ENCODE measurements at places on chromosomes 3 and 15.

- DNase-seq = no peak
- H3K27me3 ChIP-seq = no peaks in the 10 kb centered on the region
- H3K27ac ChIP-seq = peak overlapping the region; percentile 35
- H3K36me3 ChIP-seq = no peaks in the 10 kb centered on the region
These were observed 20.3 kb upstream of the NRROS start for GRCh38 chr3:196619223-196619622.

DNA sequence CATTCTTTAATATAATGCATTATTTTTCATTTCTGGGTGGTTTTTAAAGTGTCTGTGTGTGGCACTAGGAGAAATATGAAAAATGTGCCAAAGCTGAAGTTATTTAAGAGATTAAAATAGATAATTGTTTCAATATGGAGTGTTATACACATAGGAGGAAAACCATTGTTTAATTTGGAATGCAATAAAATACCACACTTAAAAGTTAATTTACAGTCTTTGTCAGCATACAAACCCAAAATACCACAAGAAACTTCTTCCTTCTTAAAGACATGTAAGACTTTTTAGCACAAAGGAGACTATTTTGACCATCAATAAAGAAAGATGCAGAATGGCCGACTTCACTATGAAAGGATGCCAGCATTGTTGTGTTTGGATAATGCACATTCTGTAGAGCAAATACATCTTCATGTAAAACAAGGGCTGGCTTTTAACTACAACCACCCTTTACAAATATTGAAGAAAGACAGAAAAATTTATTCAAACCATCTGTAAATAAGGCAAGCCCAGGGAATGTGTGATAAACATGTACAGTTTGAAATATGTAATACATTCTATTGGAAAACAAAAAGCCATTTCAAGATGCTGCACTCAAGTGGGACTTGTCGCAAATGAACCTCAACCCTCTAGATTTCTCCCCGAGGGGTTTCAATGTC is 1146.6 kb downstream of the ROBO1 start:
- H3K4me3 ChIP-seq = no peak overlapping the region
- no peaks in the 10 kb centered on the region for H3K4me1 ChIP-seq
- no peaks in the 10 kb centered on the region for H3K36me3 ChIP-seq
- DNase-seq = no peak
- H3K27ac ChIP-seq = no peak overlapping the region

- peaks cover 17% of the 10 kb centered on the region for H3K4me1 ChIP-seq
- peak overlapping the region; percentile 39 for H3K4me3 ChIP-seq
- no peak for DNase-seq
- no peak overlapping the region for H3K27ac ChIP-seq
- H3K36me3 ChIP-seq = no peaks in the 10 kb centered on the region
These were observed 4.6 kb upstream of the PRKCD start for GRCh38 chr3:53156368-53156834.

DNA sequence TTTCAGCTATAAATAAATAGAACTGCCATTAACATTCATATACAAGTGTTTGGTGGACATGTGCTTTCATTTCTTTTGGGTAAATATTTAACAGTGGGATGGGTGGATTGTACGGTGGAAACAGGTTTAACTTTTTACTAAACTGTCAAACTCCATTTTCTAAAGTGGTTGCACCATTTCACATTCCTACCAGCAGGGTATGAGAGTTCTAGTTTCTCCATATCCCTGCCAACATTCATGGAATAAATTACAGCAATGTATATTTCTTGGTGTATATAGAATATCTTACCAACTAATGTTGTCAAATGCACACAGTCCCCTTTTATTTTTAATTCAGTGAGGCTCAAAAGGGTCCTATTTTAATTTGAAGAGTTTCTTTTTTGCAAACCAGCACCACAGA is 71.3 kb upstream of the CTXND1 start:
- DNase-seq = no peak
- H3K4me3 ChIP-seq = no peak overlapping the region
- peaks cover 11% of the 10 kb centered on the region for H3K27me3 ChIP-seq
- no peaks in the 10 kb centered on the region for H3K4me1 ChIP-seq

GRCh38 chr15:91866971-91867372 is 13.5 kb downstream of the SLCO3A1 start:
- no peak overlapping the region for H3K27ac ChIP-seq
- no peak overlapping the region for H3K4me3 ChIP-seq
- no peaks in the 10 kb centered on the region for H3K36me3 ChIP-seq
- DNase-seq = no peak
- H3K4me1 ChIP-seq = no peaks in the 10 kb centered on the region

- no peak overlapping the region for H3K4me3 ChIP-seq
- H3K4me1 ChIP-seq = no peaks in the 10 kb centered on the region
- no peaks in the 10 kb centered on the region for H3K36me3 ChIP-seq
- no peaks in the 10 kb centered on the region for H3K27me3 ChIP-seq
- DNase-seq = no peak
- no peak overlapping the region for H3K27ac ChIP-seq
These were observed 269.0 kb downstream of the GOLGA6L6 start for GRCh38 chr15:20272422-20273184.

- no peak overlapping the region for H3K27ac ChIP-seq
- peaks cover 2% of the 10 kb centered on the region for H3K36me3 ChIP-seq
- H3K4me1 ChIP-seq = peaks cover 3% of the 10 kb centered on the region
- no peak for DNase-seq
These were observed 304.0 kb downstream of the TIGIT start for GRCh38 chr3:114597871-114598270.

GRCh38 chr3:134146666-134147065 is 104.0 kb downstream of the RYK start:
- H3K36me3 ChIP-seq = peaks cover 6% of the 10 kb centered on the region
- no peak overlapping the region for H3K27ac ChIP-seq
- H3K27me3 ChIP-seq = no peaks in the 10 kb centered on the region
- H3K4me1 ChIP-seq = peaks cover 14% of the 10 kb centered on the region
- H3K4me3 ChIP-seq = no peak overlapping the region

DNA sequence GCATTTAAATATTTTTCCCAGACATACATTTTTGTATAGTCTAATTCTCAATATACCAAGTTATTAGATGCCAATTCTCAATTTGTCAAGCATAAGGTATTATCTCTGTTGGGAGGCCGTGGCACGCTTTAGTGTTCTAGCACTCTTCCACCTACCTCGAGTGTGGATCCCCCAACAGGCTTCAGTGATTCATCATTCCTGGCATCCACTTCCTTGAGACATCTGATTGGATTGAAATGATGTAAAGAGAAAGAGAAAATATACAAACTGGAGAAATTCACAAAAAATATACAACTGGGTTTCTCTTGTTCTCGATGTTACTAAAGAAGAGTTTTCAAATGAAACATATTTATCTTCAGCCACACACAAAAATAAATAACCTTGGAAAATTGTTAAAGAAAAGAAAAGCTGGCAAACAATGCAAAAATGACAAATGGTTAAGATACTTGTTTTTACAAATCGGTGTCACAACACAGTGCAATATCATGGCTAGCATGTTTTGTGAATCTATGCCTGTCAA is 218.0 kb upstream of the CDIN1 start:
- no peak overlapping the region for H3K27ac ChIP-seq
- DNase-seq = no peak
- no peaks in the 10 kb centered on the region for H3K27me3 ChIP-seq

DNA sequence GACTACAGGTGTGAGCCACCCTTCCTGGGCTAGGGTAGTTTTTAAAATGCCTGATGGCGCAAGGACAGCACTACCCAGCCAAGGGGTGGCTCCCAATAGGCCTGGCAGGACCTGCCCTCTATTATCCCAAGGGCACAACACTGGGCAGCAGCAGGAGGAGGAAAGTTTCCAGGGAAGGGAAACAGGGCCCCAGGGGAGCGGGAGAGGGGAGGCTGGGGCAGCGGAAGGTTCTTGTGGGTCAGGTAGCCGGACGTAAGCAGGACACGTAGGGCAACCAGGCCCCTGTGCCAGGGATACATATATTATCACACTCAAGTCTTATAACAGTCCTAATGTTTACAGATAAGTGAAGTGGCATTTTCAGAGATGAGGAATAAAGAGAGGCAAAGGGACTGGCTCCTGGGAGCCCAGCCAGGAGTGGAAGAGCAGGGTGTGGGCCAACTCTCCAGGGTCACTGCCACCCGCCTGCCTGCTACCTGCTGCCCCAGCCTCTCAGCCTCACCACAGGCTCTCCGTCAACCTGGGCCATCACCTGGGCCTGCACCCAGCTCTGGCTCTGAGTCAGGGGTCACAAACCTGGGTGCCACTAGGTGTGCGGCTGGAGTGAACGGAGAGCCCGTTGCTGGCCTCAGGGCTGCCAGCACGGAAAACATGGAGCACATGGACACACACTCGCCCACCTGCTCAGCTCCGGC is 73.2 kb upstream of the SNRPA1 start:
- DNase-seq = no peak
- no peak overlapping the region for H3K4me3 ChIP-seq
- H3K4me1 ChIP-seq = no peaks in the 10 kb centered on the region
- H3K27ac ChIP-seq = no peak overlapping the region
- peaks cover 3% of the 10 kb centered on the region for H3K27me3 ChIP-seq

DNA sequence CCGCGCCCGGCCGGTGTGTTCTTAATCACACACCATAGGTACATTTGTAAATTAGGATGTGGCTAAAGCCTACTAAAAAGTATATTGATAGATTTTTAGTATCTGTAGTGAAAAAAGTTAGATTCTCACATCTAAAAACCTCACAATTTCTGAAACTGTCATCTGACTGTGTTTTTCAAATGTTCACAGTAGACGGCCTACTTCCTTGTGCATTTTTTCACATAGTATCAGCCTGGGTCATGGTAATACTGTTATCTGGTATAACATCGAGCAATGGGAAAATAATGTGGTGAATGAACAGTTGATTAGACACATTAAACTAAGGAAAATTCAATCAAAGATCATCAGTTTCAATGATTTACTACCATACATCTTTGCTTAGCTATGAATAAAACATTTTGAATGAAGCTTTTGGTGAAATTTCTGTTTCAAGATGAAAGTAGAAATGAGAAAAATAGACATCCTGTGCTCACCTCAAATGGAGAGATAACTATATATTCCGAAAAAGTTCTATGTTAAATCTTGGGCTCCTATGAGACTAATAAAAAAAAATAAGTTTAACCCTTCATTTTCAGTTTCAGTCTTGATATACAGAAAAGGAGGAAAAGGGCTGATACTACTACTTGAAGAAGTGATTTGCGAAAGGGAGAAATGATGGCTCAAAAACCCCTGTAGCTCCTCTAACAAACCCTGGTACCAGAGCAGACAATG is 262.7 kb downstream of the ZBTB20 start:
- peaks cover 12% of the 10 kb centered on the region for H3K4me1 ChIP-seq
- no peak for DNase-seq
- peaks cover 13% of the 10 kb centered on the region for H3K36me3 ChIP-seq
- H3K27ac ChIP-seq = no peak overlapping the region

DNA sequence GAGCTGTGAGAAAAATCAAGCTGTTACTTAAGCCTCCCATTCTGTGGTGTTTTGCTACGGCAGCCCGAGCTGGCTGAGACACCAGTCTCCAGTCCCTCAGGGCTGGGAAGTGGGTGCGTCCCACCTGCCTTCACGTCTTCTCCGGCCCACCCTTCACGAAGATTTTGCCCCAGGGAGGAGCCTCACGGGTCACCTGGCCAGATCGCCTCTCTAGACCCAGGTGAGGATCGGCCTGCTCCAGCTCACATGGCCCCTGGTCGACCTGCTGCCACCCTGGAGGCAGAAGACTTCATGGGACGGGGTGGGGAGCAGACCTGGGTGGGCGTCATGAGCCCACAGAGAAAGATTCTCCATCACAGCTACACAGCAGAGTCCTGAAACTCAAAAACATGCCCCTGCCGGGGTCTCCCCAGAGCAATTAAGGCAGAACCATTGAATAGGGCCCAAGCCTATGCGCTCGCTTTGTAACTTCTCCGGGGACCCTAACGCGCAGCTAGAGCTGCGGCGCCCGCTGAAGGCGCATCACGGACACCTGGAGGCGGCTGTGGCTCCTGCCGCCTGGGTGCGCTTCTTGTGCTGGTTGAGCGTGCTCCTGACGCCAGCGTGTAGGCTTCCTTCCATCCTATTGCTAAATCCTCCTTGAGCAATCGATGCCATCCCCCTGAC is 92.6 kb upstream of the ALDH1A3 start:
- no peaks in the 10 kb centered on the region for H3K36me3 ChIP-seq
- no peaks in the 10 kb centered on the region for H3K4me1 ChIP-seq
- peaks cover 7% of the 10 kb centered on the region for H3K27me3 ChIP-seq
- DNase-seq = no peak
- H3K27ac ChIP-seq = no peak overlapping the region

DNA sequence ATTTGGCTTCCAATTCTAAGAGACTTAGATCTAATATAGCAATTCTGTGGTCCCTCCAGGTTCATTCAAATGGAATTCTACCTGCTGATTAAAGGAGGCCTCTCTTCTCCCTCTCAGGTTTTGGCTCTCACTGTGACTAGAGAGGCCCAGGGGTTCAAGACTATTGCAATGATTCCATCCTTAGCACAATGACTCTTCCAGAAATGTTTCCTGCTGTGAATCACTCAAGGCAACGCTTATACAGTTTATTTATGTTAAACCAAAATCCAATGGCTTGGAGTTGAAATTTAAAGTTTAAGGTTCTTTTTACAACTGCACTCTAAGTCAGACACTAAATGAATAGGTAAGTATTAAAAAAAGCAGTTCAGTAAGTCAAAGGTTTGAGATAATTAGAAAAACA is 39.9 kb downstream of the IFT57 start:
- DNase-seq = no peak
- H3K4me1 ChIP-seq = peaks cover 17% of the 10 kb centered on the region
- H3K4me3 ChIP-seq = no peak overlapping the region
- peak overlapping the region; percentile 79 for H3K27ac ChIP-seq

DNA sequence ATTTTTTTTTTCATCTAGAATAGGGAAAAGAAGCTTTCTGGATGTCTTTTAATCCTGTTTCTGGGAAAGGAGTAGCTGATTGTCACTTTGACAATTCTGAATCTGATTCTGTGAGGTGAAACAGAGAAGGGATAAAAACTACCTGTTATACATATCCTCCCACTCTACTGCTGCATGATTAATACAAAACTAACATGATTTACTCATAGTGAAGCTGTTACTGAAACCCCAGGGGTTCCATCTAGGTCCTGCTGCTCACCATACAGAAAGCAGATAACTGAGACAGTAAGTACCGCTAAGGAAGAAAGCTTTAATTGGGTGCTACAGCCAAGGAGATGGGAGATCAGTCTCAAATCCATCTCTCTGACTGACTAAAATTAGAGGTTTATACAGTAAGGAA is 610.9 kb upstream of the ALCAM start:
- H3K36me3 ChIP-seq = no peaks in the 10 kb centered on the region
- H3K27ac ChIP-seq = no peak overlapping the region
- peaks cover 4% of the 10 kb centered on the region for H3K27me3 ChIP-seq
- H3K4me1 ChIP-seq = no peaks in the 10 kb centered on the region
- H3K4me3 ChIP-seq = no peak overlapping the region
- DNase-seq = no peak

- no peaks in the 10 kb centered on the region for H3K36me3 ChIP-seq
- DNase-seq = no peak
- H3K27me3 ChIP-seq = peaks cover 15% of the 10 kb centered on the region
- no peak overlapping the region for H3K4me3 ChIP-seq
These were observed 14.2 kb upstream of the CAND2 start for GRCh38 chr3:12782172-12782815.

Data from memory B cell (primary cell).